EL (cell line): ENCODE measurements at places on chromosomes 6 and 20.
A peak's percentile ranks its signal among the peaks of the same experiment; 100 is the strongest.

DNA sequence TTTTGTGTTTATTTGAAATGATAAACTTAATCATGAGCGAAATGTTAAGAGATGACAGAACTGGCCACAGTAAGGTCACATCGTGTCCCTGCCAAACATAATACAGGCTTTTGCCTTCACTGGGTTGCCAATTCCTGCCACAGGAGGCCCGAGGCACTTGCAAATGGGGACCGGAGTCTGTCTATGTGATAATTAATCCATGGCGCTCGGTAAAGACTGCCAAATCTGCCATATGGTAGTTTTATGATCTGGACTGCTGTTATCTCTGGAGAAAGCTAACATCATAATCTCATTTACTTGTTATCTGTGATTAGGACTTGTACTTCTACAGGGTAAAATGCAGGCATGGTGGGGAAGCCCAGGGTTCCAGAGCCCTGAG, 170.5 kb upstream of the TSHZ2 start:
- no peak for DNase-seq

DNA sequence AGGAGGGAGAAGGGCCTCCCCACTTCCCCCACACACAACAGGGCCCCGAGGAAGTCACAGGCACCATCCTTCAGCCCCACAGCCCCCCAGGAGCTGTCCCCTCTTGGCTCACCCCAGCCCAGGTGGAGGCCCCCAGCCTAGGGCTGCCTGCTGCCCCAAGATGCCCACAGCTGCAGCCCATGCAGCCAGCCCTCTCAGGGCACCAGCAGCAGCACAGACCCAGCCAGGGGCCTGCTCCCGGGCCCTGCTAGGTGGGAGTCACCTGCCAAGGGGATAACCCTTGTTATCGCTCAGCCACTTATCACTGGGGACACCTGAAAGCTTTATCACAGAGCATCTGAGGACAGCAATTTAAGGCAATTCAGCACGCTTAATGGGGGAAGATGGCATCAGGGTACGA, 55.0 kb downstream of the GRM4 start:
- no peak for DNase-seq

- no peak for DNase-seq
These were observed 73.8 kb downstream of the SASH1 start for GRCh38 chr6:148416330-148416965.

- DNase-seq = no peak
These were observed 72.4 kb downstream of the GPX5 start for GRCh38 chr6:28597924-28598722.

- no peak for DNase-seq
These were observed 61.7 kb downstream of the CDH22 start for GRCh38 chr20:46246559-46246958.

GRCh38 chr6:5353971-5354370, 92.7 kb downstream of the FARS2 start:
- no peak for DNase-seq

GRCh38 chr20:41078329-41078728, 49.7 kb downstream of the TOP1 start:
- peak; percentile 87 for DNase-seq

DNA sequence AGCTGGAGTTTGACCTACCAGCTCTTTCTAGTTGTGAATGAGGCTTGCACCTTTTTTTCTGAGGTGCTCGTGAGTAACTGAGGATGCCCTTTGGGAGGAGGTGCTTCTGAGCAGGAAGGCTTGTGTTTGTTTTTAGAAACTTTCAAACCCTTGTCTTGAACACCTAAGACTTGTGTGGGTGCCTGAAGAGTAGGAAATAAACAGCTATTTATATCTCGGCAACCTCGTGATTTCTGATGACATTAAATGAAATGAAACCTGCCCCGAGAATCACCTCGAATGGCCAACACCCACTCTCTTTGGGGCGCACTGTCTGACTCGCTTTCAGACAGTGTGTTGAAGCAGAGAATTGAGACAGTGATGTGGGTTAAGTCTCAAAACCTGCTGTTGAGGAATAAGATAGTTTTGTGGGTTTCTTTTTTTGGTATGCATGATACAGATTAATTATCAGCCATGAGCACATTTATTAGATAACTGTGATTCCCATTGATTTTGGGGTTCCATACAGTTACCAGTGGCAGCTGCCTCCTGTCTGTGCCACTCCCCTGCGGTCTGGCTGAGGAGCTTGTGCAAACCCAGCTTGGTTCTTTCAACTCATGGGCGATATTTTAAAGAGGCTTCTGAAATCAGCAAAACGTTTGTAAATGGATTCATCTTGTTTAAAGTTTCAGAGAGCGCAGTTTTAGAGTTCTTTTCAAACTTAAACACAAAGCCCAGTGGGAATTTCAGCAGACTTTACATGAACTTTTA, 8.4 kb downstream of the IRF4 start:
- DNase-seq = no peak

- no peak for DNase-seq
These were observed 8.0 kb upstream of the MYBL2 start for GRCh38 chr20:43658723-43659419.

GRCh38 chr6:119171864-119172588, 93.6 kb upstream of the FAM184A start:
- no peak for DNase-seq

GRCh38 chr6:116438590-116439448, 22.4 kb upstream of the CALHM6 start:
- DNase-seq = no peak

- no peak for DNase-seq
These were observed 100.7 kb upstream of the HMGN3 start for GRCh38 chr6:79335133-79335674.

- no peak for DNase-seq
These were observed 125.3 kb upstream of the NOX3 start for GRCh38 chr6:155580904-155581303.

GRCh38 chr20:48267860-48268633, 482.8 kb upstream of the SULF2 start:
- no peak for DNase-seq

DNA sequence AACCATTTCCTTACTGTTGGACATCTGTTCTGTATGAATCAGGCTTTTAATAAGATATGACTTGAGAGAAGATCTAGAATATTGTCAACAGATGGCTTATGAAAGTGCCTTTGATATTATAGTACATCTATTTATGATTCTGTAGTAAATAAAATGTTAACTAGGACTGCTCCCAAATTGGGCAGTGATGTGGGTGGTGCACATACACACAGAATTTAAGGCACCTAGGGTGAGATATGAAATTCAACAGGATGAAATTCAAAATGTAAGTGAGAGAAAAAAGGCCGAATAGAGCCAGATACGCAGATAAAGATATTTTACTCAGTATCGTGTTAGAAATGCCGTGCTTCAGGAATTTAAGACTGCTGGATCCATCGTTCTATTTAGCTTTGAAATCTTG, 26.3 kb downstream of the FAM50B start:
- no peak for DNase-seq

GRCh38 chr6:105200133-105200730, 20.4 kb upstream of the POPDC3 start:
- DNase-seq = no peak

GRCh38 chr6:130282234-130282995, 59.7 kb upstream of the SAMD3 start:
- DNase-seq = peak; percentile 28

DNA sequence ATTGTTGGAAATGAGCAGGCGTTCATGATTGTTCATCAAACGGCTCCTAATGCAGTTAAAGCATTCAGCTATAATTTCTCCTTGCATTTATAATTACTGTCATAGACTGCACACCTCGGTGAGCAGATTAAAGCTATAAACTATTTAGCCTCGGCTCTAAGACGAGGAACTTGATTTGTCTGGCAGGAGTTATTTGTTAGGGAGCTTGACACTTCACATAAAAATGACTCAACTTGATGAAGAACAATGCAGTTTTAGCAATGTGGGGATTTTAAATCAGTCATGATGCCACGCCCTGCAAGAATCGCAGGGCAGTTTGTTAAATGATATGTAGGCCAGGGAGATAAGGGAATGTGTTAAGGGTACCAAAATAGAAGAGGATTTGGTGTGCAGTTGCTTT, 290.2 kb downstream of the TSHZ2 start:
- no peak for DNase-seq

DNA sequence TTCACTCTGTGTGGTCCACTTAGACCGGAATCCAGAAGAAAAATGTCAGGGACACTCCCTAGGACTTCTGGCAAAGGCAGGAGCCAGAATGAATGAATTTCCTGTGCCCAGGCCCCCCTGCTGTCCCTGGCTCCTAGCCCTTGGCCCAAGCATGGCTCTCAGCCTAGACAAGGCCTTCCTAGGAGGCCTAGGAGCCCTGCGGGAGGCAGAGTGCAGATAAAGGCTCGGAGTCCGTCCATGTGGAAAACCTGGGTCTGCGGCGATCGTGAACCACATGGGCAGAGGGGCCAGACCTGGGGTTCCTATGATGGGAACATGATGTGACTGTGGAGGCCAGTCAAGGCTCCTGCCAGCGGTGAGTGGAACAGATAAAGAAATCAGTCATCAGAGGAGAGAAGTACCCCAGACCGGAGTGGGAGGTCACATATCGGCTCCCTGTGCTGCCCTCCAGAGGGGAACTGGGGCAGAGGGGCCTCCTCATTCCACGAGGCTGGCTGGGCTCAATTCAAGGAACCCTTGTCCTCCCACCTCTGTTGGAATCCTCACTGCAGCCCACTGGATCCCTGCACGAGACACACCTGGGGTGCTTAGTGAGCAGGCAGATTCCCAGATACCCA, 5.9 kb upstream of the VSTM2L start:
- DNase-seq = no peak

DNA sequence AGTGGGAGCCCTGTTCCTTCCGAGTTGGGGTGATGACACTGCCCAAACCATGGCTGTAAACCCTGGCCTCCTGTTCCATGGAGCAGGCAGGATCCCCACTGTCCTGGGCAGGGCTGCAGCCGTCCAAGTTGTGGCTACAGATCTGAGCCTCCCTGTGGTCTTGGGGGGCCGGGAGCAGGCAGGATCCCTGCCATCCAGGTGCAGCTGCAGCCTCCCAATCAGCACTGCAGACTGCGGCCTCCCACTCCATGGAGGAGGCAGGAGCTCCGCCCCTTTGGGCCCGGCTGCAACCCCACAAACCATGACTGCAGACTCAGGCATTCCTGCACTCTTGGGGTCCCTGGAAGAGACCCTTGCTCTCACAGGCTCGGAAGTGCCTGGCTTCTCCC, 872.1 kb upstream of the GJE1 start:
- DNase-seq = no peak

GRCh38 chr6:155317186-155317585, 2.9 kb upstream of the TFB1M start:
- DNase-seq = no peak

DNA sequence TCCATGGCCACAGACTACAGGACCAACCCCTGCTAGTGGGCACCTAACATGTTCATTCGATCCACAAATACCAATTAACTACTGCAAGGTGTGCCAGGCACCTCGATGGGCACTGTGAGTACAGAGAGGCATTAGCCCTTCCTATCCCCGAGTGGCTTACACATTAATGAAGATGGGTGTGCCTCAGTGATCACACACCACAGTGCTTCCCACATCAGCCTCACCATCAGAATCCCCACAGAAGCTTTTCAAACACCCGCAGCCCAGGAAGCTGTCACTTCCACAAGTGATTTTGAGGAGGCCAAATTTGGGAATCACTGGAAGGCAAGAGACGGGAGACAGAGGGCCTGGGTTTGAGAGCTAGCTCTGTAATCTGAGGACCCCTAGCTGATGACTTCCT, 23.7 kb downstream of the EZR start:
- no peak for DNase-seq

DNA sequence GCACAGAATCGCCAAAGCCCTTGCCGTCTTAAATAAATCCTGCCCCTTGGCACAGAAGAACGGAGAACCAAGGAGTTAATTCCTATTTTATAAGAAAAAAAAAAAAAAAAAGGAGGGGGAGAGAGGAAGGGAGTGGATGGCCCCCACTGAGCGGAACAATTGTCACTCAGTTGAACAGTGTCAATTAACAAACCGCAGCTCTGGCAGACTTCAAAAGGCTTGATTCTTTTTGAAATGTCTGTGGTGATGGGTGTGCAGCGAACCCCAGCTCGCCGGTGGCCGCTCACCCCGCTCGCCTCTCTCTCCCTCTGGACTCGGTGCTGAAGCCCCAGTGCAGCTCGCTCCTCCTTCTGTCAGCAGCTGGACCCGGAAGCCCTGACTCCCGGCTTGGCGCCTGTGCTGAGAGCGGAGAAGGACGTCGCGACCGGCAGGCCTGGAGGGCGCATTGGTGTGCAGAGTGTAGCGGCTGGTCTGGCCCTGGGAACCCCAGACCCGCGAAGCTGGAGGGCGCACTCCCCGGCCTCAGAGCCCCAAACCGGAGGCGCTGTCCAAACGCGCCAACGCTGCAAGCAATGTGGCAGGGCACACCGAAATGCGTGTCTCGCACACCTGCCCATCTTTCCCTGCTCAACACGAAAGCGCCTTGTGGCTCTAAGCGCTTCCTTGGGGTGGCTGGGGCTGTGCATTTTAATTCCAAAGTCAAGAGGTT, 3.4 kb downstream of the LINC00237 start:
- no peak for DNase-seq

- peak; percentile 84 for DNase-seq
These were observed 584.7 kb downstream of the RFPL4B start for GRCh38 chr6:112931832-112932231.

DNA sequence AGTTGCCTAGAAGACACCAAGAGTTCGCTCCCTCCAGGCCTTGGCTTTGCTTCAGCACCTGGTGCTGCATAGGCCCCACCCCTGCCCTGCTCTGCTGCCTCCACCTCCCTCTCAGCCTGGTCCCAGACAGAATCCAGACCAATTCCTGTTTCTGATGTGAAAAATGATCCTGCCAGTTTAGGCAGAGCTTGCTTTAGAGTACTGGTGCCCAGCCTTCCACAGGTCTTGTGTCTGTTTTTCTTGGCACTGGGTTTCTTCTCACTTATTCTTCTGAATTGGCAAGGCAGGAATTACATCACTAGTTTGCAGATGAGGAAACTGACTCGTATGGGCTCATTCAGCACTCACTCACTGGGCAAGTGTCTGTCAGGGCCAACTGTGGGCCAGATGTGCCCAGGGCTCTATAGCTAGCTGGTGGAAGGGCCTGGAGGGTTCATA, 53.0 kb downstream of the HLA-A start:
- DNase-seq = peak; percentile 20

- DNase-seq = no peak
These were observed 56.0 kb upstream of the TMEM181 start for GRCh38 chr6:158503846-158504245.

GRCh38 chr6:4085332-4085700, 6.4 kb upstream of the FAM217A start:
- peak; percentile 17 for DNase-seq

DNA sequence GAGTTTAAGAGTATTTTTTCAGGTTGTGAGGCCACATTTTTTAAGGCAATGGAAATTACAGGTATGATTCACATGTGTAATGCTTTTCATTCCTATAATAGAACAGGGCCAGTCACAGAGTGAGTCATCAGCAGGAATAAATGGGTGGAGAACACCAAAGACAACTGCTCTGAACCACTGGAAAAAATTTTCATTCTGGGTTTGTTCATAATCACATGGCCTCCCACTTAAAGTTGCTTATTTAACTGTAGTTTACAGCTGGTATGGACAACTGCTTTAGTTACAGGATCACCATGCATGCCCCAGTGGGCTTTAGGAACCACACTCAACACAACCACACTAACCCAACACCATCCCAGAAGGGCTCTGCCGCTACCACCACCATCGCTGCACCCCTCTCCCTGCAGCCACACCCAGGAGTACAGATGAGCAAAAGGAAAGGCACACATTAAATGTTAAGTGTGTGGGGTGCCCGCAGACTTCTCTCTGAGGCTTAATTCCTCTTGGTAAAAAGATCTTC, 107.0 kb upstream of the DST start:
- peak; percentile 85 for DNase-seq

GRCh38 chr6:98672681-98673475, 161.5 kb upstream of the POU3F2 start:
- DNase-seq = no peak
